ENCODE measurements at places on chromosomes 2 and 18.

- no peak for DNase-seq
These were observed 3.5 kb upstream of the EN1 start for GRCh38 chr2:118850901-118851415.

DNA sequence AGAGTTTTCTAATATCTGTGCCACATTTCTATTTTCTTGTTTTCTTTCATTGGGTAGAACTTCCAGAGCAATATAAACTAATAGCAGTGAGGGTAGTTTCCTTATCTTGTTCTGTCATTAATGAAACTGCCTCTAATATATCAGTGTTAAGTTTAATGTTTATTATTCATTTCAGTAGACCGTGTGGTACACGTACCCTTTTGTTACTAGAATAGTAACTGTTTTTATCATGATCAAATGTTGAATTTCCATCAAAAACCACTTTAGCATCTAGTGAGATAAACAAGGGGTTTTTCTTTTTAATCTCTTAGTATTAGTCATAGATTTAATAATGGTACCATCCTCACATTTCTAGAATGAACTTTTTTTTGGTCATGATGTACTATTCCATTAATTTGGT lies 16.0 kb downstream of the DGUOK start:
- DNase-seq: no peak

DNA sequence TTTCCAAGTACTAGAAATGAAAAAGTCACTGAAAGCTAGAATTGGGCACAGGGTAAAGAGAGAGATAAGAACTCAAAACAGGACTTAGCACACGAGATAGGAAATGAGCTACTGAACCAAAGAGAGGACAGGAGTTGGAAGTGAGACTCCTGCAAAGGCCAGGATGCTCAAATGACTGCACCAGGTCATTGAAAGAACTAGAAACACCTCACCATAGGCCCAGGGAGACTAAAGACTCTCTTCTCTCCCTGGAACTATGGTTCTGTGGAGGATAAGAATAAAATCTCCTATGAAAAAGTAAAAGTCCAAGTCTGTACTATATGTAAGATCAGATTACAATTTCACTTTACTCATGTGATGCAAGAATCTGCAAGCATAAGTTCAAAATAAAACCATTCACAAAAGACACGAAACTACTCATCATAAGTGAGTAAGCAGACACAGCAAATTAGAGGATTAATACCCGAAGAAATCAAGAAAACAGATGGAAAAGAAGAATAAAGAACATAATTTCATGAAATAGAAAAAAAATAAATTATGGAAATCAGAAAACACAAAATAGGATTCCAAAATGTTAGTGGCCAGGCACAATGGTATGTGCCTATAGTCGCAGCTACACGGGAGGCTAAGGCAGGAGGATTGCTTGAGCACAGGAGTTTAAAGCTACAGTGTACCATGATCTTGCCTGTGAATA lies 6.5 kb downstream of the NBAS start:
- DNase-seq: no peak

DNA sequence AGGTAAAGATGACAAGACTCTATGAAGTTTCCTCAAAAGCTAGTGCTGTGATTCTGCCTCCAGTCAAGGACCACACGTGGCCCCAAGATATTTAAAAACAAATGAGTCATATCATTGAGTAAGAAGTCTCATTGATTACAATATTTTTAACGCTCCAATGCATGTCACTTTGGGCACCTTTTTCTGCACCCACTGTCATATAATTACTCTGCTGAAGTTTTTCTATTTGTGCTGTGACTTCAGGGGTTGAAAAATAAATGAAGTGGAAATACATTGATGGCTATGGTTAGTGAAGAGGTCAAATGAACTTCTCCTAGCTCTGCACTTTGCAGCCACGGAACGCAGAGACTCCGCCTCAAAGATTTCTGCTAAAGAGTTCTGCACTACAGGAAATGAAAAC lies 344.3 kb upstream of the KYNU start:
- DNase-seq: no peak

GRCh38 chr2:206477296-206477695 lies 34.0 kb downstream of the ADAM23 start:
- DNase-seq: no peak

- DNase-seq: no peak
These were observed 119.6 kb downstream of the ZFP36L2 start for GRCh38 chr2:43106559-43107527.

DNA sequence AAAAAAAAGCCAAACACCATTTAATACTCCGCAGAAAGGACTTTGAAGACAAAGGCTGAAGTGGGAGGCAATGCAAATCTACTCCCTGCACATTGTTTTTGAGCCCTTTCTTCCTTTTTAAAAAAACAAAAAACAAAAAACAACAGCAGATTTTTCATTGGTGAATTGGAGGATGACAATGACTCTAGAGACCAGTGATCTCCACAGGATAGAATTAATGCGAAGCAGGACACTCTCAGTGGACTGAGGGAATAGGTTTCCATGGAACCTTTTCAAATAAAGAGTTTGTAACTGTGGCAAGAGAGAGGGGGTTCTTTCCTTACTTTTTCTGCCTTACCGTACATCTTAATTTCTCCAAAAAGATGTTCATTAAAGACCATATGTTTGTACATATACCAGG lies 371.0 kb downstream of the MEIS1 start:
- DNase-seq: no peak

All from stimulated activated CD4-positive, alpha-beta T cell treated with anti-CD3 and anti-CD28 coated beads, Interleukin-2, amount 100 ng/mL, for 4 hours (primary cell).